ENCODE measurements at places on chromosomes 7 and 10.

DNA sequence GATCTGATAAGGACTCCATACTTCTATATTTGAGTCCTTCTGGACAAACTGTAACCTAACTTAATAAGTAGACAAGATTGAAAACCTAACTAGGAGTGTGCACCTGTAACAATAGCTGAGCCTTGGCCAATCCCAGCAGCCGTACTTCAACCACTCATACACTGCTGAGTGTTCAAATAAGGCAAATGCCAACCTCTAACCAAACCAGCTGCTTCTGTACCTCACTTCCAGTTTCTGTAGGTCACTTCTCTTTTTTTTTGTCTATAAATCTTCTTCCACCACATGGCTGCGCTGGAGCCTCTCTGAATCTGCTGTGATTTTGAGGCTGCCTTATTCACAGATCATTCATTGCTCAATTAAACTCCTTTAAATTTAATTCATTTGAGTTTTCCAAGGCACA is 753.2 kb downstream of the DNAJB9 start:
- DNase-seq, result no peak

DNA sequence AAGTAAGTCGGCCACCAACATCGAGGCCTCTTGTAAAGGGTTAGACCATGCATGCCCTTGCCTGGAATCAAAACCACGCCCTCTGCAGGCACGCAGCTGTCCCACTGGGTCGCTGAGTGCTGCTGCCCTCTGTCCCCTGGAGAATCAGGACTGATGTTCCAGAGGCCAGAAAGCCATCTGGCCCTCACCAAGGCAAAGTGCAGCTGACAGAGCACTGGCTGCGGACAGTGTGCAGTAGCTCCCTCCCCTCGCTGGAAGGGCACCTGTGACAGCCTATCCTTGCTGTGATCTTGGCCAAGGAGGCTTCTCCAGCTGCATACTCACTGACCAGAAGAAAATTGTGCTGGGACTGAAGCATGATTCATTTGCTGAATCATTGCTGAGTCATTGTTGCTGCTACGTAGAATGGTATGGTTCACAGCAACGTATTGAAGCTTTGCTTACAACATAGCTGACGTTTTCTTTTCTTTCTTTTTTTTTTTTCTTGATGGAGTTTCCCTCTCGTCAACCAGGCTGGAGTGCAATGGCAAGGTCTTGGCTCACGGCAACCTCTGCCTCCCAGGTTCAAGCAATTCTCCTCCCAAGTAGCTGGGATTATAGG is 30.4 kb downstream of the DDC start:
- no peak for DNase-seq

GRCh38 chr7:2259480-2259879 is 17.5 kb downstream of the NUDT1 start:
- DNase-seq, result no peak

DNA sequence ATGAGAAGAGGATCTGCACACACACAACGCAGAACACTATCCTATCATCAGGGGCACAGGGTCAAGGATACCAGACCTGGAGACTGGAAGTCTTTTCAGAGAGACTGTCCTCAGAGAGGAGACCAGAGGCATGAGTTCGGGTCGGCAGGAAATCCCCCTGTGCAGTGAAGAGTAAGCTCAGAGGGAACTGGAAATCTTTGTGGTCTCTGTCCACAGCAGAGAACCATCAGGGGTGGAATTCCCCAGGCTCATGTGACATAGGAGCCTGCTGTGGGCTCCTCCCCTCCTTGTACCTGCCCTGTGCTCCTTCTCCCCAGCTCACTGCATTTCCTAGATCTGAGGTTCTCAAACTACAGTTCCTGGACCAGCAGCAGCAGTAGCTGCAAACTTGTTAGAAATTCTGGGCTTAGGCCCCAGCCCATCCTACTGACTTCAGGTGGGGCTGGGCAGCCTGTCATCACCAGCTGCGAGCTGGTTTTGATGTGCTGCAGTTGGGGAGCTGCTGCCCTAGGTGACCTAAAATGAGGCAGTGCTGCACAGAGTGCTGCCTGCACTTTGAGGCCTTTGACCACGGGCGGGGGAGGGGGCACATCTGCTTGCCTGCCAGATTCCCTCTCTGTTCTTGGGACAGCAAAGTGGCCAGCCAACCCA is 2.4 kb downstream of the ZMIZ2 start:
- DNase-seq, result no peak

GRCh38 chr7:111363099-111363498 is 199.2 kb downstream of the IMMP2L start:
- DNase-seq, result no peak

GRCh38 chr7:36712015-36712414 is 12.3 kb downstream of the AOAH start:
- no peak for DNase-seq
